ENCODE measurements at places on chromosomes 2 and 18.

- DNase-seq, result no peak
Observed at GRCh38 chr2:238238766-238239542, 884 bp downstream of the HES6 start.

- DNase-seq, result no peak
Observed at GRCh38 chr2:65146078-65146477, 16.2 kb upstream of the RAB1A start.

- no peak for DNase-seq
Observed at GRCh38 chr2:210199854-210200253, 25.4 kb downstream of the ACADL start.

GRCh38 chr2:60463249-60463648 is 90.2 kb downstream of the BCL11A start:
- no peak for DNase-seq

GRCh38 chr2:232420073-232420454 is 13.4 kb downstream of the ALPG start:
- no peak for DNase-seq

DNA sequence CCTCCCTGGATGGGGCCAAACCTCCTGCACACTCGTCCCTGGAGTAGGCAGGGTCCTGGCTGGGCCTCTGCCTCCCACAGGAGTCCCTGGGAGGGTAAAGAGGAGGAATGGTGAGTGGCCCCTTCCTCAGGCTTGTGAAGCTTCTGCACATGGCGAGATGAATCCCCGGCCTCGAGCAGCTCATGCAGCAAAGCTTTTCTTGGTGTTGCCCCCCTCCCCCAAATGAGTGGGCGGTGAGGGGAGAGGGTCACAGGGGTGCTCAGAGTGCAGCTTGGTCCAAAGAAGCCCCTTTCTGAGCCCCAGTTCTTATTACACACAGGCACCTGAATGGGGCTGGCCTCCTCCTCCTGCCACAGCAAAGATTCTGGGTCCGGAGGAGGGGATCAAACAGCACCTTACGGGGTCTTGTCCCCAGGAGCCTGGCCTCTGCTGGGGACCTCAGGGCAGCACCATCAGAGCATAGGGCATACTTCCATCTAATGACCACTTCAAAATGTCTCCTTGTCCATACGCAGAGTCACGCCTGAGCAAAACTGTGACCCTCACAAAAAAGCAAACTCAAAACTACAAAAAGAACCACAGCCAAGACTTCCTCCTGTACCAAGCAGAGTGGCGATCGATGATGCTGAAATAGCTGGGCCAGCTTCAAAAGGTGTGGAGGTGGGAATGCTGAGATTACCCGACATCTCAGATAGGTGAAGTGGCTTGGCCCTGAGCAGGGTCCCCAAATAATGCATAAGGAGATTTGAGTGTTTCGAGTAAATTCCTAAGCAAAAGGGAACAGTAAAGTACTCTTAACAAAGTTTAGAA is 148.4 kb upstream of the TWIST2 start:
- no peak for DNase-seq

DNA sequence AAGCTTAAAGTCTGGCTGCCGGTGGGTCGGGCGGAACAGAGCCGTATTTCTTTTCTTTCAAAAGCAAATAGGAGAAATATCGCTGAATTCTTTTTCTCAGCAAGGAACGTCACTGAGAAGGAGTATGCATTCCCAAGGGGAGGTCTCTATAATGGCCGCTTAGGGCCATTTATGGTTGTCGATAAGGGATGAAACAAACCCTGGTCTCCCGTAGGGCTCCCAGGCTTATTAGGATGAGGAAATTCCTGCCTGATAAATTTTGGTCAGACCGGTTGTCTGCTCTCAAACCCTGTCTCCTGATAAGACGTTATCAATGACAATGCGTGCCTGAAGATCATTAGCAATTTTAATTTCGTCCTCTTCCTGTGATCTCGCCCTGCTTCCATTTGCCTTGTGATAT is 227.7 kb upstream of the ZEB2 start:
- DNase-seq, result no peak

GRCh38 chr2:76870581-76870980 is 651.6 kb downstream of the LRRTM4 start:
- no peak for DNase-seq

DNA sequence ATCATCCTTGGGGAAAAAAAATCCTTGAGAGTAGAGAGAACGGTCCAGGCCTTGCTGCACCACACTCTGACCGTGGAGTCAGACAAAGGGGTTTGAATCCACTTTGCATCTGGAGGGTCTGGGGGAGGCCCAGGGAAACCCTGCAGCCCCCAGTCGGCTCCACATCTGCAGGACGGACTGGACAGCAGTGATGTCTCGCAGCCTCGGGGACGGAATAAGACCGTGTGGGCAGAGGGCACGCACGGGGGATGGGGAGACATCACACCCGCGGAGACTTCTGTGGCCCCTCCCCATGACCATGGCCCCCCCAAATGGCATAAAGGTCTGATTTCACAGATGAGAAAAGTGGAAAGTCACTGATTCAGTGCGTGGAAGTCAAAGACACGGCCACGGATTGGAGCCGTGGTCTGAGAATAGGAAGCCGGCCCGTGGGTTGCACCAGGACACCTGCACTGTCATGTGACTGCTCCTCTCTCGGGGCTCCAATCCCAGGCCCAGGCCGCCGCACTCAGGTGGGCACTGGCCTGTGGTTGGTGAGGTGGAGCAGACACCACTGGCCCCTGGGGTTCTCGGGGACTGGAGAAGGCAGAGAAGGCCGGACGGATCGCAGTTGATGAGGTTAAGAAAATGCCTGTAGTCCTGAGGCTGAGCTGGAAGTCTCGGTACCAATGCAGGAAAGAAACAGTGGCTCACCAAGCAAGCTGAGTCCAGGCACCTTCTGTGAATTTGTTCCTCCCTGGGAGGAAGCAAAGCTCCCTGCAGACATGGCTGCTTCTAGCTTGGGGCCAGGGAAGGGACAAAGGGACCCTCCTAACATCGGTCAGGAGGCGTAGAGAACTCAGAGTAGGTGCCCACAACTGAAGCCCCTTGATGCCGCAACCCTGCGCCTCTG is 61.8 kb downstream of the RTP5 start:
- no peak for DNase-seq

- no peak for DNase-seq
Observed at GRCh38 chr2:41127351-41127750, 675.5 kb upstream of the SLC8A1 start.

- no peak for DNase-seq
Observed at GRCh38 chr2:198283146-198283545, 478.8 kb downstream of the PLCL1 start.

GRCh38 chr2:101508636-101509035 is 33.7 kb upstream of the RFX8 start:
- DNase-seq, result no peak

- DNase-seq, result no peak
Observed at GRCh38 chr2:39942950-39943349, 163.9 kb upstream of the THUMPD2 start.

GRCh38 chr2:69081001-69081580 is 68.1 kb downstream of the ANTXR1 start:
- DNase-seq, result no peak

GRCh38 chr2:171652416-171652785 is 34.9 kb upstream of the DYNC1I2 start:
- DNase-seq, result no peak

- no peak for DNase-seq
Observed at GRCh38 chr18:79826966-79827365, 29.2 kb downstream of the KCNG2 start.

DNA sequence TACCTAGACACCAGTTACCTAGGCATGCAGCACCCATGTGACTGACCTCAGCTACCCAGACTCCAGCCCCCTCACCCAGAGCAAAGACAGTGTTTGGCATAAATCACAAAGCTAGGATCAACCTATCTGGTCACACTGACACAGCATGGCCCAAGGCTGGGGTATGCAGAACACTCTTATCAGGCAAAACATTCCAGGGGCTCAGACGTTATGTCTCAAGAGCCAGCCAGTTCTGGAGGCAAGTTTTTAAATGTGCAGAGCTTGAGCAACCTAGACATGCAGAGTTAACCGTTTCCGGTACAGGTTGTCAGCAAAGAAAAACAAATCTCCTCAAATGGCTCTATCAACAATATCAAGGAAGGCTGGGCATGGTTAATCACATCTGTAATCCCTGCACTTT is 92.8 kb downstream of the AP1S3 start:
- no peak for DNase-seq

- DNase-seq, result no peak
Observed at GRCh38 chr18:44265437-44265836, 415.3 kb upstream of the SETBP1 start.

- DNase-seq, result no peak
Observed at GRCh38 chr2:74070991-74071390, 76.7 kb downstream of the BOLA3 start.

DNA sequence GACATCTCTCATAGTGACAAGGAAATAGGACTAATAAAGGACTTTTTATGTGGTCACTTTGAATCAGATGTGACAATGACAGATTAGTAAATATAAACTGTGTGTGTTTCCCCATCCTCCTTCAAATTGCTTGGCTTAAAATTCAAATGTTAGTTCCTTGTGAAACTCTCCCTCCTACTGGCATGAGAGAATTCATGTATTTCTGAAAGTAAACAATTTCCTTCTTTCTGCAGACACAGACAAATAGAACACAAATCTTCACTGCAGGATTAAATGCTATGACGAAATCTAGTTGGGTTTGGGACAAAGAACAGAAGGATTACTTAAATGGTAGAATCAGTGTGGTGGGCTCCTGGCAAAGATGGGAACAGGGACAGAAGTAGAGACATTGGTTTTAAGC is 328.7 kb upstream of the FAM98A start:
- no peak for DNase-seq

DNA sequence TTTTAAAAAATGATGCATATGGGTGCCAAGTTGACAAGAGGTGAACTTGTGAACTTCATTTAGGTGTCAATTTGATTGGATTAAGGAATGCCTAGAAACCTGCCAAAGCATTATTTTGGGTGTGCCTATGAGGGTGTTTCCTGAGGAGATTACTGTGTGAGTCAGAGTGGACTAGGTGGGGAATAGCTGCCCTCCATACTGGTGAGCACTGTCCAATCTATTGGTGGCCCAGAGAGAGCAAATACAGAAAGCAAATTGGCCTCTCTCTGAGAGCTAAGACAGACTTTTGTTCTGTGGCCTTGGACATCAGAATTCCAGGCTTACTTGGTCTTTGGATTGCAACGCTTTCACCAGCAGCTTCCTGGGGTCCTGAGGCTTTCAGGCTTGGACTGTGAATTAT is 388.0 kb downstream of the SUCLG1 start:
- no peak for DNase-seq

DNA sequence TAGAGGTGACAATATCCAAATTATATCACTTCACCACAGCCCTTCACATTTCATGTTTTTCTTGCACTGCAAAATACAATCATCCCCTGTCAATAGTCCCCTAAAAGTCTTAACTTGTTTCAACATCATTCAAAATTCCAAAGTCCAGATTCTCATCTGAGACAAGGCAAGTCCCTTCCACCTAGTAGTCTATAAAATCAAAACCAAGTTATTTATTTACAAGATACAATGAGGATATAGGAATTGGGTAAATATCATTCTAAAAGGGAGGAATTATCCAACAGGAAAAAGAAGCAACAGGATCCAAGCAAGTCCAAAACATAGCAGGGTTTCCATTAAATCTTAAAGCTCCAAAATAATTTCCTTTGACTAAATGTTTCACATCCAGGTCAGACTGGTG is 1076.1 kb upstream of the TMEFF2 start:
- no peak for DNase-seq

DNA sequence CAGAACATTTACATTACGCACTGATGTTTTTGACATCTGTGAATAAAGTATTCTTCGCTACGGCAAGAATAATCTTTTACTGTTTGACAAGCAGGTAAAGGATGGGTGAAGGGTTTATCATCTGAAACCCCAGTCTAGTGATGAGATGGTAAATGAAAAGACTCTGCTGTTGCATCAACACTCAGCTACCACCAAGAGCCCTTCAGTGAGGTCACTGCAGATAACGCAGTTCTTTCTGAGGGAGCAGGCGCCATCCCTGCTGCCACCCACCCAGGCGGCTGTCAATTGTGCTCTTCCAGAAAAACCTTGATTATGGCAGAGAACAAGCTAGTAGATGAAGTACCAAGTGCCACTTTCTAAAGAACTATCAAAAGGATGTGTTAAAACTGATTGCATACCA is 58.7 kb downstream of the ABCG8 start:
- DNase-seq, result no peak

- DNase-seq, result no peak
Observed at GRCh38 chr2:142734231-142734630, 143.2 kb upstream of the KYNU start.

DNA sequence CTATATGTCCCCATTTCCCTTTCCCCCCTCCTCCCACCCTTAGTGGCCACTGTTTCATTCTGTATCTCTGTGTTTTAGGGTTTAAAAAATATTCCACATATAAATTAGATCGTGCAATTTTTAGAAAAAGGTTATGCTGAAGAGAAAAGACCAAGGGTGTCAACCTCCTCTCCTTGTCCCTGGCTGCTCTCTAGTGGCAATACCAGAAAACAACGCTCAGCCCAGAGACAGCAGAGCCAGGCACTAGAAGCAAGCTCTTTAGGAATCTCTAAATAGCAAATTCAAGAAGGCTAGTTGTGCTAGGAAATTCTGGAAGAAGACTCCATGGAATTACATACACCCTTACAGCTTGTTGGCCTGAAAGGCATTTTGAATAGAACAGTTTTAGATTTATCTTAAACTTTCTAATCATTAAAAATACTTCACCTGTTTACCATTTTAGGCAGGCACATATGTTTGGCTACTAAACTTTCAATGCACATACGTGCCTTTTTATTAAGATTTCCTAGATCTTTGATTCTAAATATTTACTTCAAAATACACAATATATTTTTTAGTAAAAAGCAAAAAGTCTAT is 35.1 kb upstream of the RASGRP3 start:
- no peak for DNase-seq

GRCh38 chr2:128306081-128306930 is 12.4 kb downstream of the HS6ST1 start:
- no peak for DNase-seq

DNA sequence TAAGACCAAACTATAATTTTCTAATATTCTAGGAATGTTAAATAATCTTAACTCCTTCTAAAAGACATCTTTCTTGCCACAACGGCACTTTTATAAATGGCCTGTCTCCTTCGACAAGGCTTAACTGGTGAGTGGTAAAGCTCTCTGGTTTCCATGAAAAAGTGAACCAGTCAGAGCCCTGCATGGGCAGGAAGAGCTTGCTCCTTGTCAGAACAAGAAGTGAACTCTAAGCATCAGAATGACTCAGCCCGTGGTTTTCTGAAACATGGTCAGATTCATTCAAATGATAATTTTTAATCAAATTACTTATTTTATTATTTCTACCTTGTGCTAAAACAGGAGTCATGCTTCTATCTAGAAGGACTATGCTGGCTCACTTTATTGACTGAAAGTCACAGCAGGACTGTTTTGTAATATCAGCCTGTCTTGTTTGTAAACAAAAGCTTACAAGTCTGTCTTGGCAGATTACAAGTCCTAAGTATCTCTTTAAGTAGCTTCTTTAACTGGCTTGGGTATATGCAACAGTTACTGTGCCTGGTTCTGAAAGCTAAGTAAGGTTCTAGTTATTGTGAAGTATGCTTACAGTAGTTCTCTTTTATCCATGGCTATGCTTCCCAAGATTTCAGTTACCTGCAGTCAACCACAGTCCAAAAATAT is 245.4 kb downstream of the NAPG start:
- no peak for DNase-seq

- DNase-seq, result no peak
Observed at GRCh38 chr18:43159086-43159770, 43.7 kb upstream of the RIT2 start.

- DNase-seq, result no peak
Observed at GRCh38 chr2:133097666-133098065, 427.7 kb upstream of the LYPD1 start.

All from type B pancreatic cell (in vitro differentiated cells).